ENCODE measurements at places on chromosomes 6 and 20. TPM values are rescaled to one million over a fixed set of nuclear protein-coding genes. Genes with fewer than 3 reads are reported as not detected.

Gene ADGRF5
- total RNA-seq = 276 TPM

Gene NANP
- total RNA-seq = 4.2 TPM

Gene C6orf141
- 55.0 TPM for total RNA-seq

Gene SLC22A16
- not detected for total RNA-seq

Gene OPRL1
- 5.0 TPM for total RNA-seq

Gene GNAS-AS1
- not detected for total RNA-seq

Measured in bladder microvascular endothelial cell (primary cell).